Skin of body (tissue), 3 donors: ENCODE measurements at places on chromosomes 11 and 22. TPM values are rescaled to one million over a fixed set of nuclear protein-coding genes. Genes with fewer than 3 reads are reported as not detected.

Gene RIMBP3C
- total RNA-seq: not detected

DNA sequence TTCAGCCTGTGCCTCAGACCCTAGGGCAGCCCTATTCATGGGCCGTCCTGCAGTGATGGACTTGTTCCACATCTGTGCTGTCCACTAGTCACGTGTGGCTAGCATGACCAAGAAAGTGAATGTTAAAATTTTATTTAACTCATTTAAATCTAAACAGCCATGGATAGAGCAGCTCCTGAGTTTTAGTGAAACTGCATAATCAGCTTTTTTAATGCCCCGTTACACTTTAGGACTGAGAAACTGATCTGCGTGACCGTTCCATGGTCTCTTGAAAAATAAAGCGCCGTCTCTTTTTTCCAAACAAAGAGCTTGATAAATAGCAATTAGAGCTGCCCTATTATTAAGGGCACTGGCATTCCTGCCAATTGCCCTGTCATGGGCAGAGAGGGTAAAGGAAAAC, 76.5 kb upstream of the SNX19 start:
- no peak for DNase-seq

Gene NOX4
- 2.4 TPM for total RNA-seq

DNA sequence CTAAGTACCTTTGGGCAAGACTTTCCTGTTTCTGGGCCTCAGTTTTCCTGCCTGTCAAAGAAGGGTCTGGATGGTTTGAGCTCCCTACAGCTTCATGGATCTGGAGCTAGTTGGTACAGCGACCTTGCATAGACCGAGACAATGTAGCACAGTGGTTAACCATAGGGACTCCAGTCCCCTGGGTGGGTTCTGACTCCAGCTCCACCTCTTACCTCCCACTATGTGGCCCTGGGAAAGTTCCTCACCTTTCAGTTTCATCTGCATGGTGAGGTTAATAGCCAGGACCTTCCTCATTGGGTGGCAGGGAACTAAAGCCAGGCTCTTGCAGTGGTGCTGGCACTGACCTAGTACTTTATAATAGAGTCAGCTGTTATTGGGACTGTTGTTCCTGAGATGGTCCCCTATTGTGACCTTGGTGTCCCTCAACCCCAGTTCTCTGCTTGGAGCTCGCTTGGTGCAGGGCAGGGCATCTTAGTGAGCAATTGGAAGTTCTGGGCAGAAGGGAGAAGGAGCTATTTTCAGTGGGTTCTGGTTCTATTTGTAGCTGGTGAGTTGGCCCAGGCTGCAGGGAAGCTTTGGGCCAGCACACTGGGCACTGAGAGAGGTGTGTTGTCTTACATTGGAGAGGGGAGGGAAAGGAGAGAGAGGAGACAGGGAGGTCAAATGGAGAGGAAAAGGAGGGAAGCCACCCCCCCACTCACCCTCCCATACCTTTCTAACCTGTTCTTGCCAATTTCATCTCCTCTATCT, 10.7 kb upstream of the MTMR3 start:
- DNase-seq: no peak

DNA sequence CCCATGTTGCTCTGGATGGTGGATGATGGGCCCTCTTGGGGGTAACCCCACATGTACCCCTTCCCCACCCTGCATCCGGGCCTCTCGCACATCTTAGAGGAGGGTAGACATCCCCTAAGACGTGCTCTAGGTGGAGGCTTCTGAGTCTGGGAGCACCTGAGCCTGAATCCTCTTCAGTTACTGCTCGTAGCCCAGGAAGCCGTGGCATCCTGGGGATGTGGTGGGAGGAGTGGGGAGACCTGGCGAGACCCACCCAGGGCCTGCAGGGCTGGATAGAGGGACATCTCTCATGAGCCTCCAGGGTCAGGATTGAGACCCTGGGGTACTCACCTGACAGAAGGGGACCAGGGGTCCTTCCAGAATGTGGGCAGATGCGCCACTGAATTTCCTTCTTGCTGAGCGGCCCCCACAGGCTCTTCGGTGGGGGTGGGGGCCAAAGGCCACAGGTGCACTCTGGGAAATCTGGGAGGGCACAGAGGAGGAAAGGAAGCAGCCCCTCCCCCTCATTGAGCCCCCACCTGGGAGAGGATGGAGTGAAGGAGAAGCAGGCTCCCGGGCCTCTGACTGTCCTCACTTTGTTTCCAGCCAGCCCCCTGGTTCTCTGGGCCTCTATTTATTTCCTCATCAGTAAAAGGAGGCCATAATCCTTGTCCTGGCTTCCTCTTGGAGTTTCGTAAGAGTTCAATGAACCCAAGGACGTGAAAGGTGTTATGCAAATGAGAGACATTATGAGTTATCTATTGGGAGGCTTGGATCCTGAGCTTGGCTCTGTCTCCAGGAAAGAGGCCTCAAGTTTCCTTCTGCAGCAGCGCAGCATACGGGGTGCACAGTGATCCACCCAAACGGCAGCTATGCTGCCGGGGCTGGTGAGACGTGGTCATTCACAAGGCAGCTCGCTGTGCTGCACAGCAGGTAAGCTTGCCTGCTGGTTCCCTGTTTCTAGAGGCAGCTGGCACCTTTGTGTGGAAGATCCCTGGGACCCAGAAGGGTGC, 31.2 kb downstream of the KCNJ4 start:
- no peak for DNase-seq

DNA sequence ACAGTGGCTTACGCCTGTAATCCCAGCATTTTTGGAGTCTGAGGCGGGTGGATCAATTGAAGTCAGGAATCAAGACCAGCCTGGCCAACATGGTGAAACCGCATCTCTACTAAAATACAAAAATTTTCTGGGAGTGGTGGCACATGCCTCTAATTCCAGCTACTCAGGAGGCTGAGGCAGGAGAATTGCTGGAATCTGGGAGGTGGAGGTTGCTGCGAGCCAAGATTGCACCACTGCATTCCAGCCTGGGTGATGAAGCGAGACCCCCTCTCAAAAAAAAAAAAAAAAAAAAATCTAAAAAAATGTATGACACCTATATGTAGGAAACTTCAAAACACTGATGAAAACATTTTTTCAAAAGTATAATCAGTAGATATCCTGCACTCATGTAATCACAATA, 242.7 kb upstream of the CHORDC1 start:
- no peak for DNase-seq

Gene FOLR3
- total RNA-seq: 0.59 TPM

Gene CEP57
- 57.0 TPM for total RNA-seq

DNA sequence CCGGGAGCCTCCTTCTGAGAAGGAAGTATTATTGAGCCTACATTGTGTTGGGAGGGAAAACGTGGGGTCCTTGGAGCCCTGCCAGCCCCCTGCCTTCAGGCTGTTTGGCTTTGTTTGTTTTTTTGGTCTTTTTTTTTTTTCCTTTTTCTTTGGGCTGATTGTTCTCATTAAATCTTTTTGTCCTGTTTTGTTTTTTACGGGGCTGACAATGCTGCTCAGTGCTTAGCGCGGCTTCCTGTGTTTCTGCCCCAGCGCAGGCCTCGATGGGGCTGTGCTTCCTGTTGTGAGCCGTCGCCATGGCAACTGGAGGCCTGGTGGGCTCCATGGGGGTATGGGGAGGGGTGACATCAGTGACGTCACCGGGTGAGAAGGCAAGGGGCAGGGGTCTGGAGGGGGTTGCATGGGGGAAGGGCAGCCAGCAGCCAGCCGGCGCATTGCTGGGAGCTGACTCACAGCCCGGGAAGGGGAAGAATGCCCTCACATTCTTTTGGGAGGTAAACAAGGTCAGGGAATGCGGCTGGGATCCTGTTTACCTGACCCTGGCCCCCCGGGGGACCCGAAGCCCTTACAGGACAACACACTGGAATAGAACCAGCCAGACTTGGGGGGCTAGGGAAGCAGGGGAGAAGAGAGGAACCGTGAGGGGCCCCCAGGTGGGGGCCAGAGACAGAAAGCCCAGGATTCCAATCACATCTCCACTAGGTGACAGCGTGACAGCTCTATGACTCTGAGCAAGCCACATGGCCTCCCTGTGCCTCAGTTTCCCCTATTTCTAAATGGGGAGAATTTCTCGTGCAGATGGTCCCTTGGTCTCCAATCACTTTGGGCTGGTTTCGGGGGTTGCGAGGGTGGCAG, 22.2 kb upstream of the CBX7 start:
- peak; percentile 85 for DNase-seq

Gene DRICH1
- 0.39 TPM for total RNA-seq

DNA sequence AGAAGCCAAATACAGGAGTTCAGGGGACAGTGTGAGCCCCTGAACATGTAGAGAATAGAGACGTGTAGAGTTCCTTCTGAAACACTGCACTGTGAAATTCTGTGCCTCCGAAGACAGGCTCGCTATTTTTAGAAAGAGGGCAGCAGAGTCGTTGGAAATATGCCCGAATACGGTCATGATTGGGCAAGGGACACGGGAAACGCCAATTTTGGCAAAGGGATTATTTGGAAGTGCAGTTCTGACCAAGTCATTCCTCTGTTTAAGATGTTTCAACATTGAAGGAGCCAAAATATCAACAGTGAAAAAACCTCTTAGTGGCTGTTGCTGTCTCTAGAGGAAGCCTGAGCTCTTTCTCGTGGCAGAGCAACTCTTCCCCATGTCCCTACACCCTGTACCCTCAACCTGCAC, 9.5 kb upstream of the CBX6 start:
- no peak for DNase-seq

GRCh38 chr11:120689596-120690275, 178.2 kb downstream of the GRIK4 start:
- DNase-seq: no peak

GRCh38 chr11:25981998-25982397, 349.9 kb upstream of the ANO3 start:
- peak; percentile 64 for DNase-seq
